ENCODE measurements at places on chromosomes 1 and 21.

- no peak for DNase-seq
Observed at GRCh38 chr1:6861075-6861724, 75.9 kb downstream of the CAMTA1 start.

DNA sequence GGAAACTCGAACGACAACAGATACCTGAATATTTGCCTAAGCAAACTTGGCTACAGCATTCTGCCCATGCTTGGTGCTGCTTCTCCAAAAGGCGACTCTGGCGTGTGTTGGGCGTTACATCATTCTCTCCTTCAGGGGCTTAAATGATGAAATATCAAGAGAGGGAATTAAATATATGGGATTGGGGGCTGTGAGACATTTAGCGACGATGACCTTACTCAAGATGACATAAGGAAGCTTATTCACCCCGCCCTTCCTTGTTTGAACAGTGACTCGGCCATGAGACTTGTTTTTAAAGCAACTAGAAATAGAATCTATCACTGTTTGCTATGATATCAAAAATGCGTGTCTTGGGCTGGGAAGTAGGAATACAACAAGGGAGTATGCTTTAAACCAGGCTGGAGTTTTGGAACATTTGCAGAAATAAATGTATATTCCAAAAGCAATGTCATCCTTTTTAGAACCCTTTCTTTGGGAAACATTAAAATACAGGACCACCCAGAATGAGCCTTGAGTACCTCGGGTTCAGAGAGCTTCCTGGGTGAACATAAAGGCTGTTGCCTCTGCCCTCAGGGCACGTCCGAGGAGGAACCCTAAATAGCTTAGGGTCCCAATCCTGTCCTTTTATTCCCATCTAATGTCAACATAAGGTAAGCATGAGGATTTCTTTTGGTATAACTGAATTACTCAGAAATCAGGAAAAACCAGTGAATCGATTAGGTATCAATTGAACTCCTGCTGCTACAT, 123.3 kb upstream of the SLC45A1 start:
- no peak for DNase-seq

GRCh38 chr1:38018864-38019343, 6.4 kb downstream of the UTP11 start:
- DNase-seq = no peak

GRCh38 chr1:73604739-73605138, 593.2 kb downstream of the LRRIQ3 start:
- no peak for DNase-seq

GRCh38 chr1:158179301-158180041, 1.2 kb upstream of the CD1D start:
- no peak for DNase-seq

DNA sequence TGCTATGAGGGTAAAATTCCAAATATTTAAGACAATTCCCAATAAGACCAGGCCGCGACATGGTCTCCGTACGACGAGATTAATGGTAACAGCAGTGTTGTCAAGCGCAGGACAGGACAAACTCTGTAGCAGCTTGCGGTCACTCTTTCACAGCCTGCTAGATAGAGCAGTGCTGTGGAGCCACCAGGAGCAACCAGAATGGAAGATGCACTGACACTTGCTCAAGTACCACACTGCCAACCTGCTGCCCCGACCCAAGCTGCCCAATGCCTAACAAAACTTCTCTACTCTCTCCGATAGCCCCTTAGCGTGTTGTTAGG, 636 bp downstream of the WARS2 start:
- no peak for DNase-seq

All from GM12892 (cell line).